ENCODE measurements at places on chromosomes 2 and 18. TPM values are rescaled to one million over a fixed set of nuclear protein-coding genes. Genes with fewer than 3 reads are reported as not detected.

The CDH19 gene
- not detected for total RNA-seq

The SCYGR4 gene
- total RNA-seq, result not detected

The LBX2 gene
- 1.9 TPM for total RNA-seq

The CRYGD gene
- total RNA-seq, result not detected

The SLC9A4 gene
- total RNA-seq, result not detected

The RPRM gene
- total RNA-seq, result 1.2 TPM

The IL1RN gene
- not detected for total RNA-seq

The FBXO41 gene
- total RNA-seq, result 2.5 TPM

The DYNAP gene
- total RNA-seq, result not detected

The TRIM54 gene
- not detected for total RNA-seq

The SERPINB11 gene
- not detected for total RNA-seq

The CASP10 gene
- total RNA-seq, result 4.0 TPM

The SGPP2 gene
- total RNA-seq, result not detected

The MDH1B gene
- 0.93 TPM for total RNA-seq

The SLC4A3 gene
- 9.3 TPM for total RNA-seq

The ANKRD62 gene
- total RNA-seq, result not detected

The MBOAT2 gene
- 20.4 TPM for total RNA-seq

The CCDC74B gene
- total RNA-seq, result 2.0 TPM

The CCDC102B gene
- 5.8 TPM for total RNA-seq

The PSTPIP2 gene
- 1.5 TPM for total RNA-seq

The ANKRD44 gene
- 3.1 TPM for total RNA-seq

The REG3G gene
- not detected for total RNA-seq
